ENCODE measurements at places on chromosomes 16 and 17.

- no peak for DNase-seq
These were observed 9.5 kb downstream of the KCNJ16 start for GRCh38 chr17:70084476-70084875.

GRCh38 chr17:14815079-14815478 is 450.0 kb downstream of the PMP22 start:
- no peak for DNase-seq

- no peak for DNase-seq
These were observed 26.2 kb upstream of the IRF8 start for GRCh38 chr16:85872734-85873133.

- DNase-seq: no peak
These were observed at the start of gene DOC2A for GRCh38 chr16:30010844-30011713. DOC2A (minus strand) TSS chr16:30011027; CDS start chr16:30010222, 805 bp downstream.
